ENCODE measurements at places on chromosomes 7 and 10.

- DNase-seq = no peak
Measured at GRCh38 chr10:22805304-22805703, 90.9 kb upstream of the PIP4K2A start.

- DNase-seq = no peak
Measured at GRCh38 chr7:145293228-145293701, 457.4 kb upstream of the TPK1 start.

DNA sequence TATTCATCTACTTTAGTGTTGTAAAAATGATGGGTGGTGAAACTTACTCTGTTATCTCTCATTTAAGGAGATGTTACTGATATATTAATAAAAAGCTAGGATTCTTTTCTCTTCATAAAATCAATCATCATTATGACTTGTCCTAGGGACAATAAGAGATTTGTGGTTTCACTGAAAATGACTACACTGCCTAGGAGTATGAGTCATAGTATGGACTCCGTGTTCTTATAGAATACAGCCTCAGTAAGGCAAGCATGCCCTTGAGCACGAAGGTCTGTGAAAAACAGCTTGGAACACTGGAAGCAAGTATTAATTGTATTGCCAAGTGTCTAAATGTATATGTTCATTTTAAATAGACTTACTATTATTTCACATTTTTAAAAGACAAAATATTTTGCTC is 749.2 kb upstream of the PCDH15 start:
- DNase-seq = no peak

- DNase-seq = no peak
Measured at GRCh38 chr10:71547876-71548846, 151.4 kb downstream of the CDH23 start.

DNA sequence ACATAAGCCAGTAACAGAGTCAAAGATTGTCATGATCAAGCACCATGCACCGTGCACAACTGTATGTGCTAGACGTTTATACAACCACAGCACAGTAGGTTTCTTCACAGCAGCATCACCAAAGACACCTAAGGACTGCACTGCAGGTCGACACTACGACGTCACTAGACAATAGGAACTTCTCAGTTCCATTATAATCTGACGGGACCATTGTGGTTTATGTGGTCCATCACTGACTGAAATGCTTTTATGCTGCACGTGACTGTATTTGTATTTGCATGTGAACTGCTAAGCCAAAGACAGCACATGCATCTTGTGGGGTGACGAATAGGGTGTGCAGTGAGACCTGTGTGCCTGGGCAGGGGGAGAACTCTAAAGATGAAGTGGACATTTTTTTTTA is 164.9 kb downstream of the PARD3 start:
- DNase-seq = no peak

GRCh38 chr7:5424749-5425506 is 1.3 kb upstream of the TNRC18 start:
- DNase-seq = no peak

GRCh38 chr7:147858421-147858820 is 732.1 kb upstream of the C7orf33 start:
- DNase-seq = no peak

GRCh38 chr10:86592413-86592812 is 61.9 kb upstream of the OPN4 start:
- no peak for DNase-seq

DNA sequence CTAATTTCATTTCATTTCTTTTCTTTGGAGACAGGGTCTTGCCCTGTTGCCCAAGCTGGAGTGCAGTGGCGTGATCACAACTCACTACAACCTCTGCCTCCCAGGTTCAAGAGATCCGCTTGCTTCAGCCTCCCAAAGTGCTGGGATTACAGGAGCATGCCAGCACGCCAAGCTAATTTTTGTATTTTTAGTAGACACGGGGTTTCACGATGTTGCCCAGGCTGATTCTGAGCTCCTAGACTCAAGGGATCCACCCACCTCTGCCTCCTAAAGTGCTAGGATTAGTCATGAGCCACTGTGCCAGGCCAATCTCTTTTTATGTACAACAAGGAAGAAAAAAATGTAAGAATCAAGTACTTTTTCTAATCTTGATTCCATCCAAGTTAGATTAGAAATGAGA is 10.7 kb upstream of the KMT2E start:
- no peak for DNase-seq

- DNase-seq = no peak
Measured at GRCh38 chr10:111079781-111080180, 3.0 kb downstream of the ADRA2A start.

GRCh38 chr7:138004936-138005335 is 3.0 kb upstream of the CREB3L2 start:
- DNase-seq = no peak

DNA sequence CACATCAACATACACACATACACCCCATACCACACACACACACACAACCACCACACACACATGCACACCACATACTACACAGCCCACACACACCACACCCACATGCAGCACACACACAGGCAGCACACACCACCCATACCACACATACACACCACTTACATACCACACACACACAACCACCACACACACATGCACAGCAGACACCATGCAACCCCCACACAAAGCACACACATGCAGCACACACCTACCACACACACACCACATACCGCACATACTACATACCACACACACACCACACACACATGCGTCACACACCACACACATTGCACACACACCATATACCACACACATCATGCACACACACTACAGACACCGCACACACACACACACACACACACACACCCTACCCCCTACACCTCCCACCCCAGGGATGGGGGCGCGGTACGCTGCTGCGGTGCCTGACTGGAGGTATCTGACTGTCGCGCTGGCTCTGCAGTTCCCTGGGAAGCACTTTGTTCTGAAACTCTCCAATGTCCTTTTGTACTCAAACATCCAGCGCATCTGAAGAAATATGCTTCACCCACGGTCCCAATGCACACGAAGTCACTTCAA is 5.4 kb upstream of the TRPV6 start:
- DNase-seq = no peak
